ENCODE measurements at places on chromosomes 16 and 17. TPM values are rescaled to one million over a fixed set of nuclear protein-coding genes. Genes with fewer than 3 reads are reported as not detected.

DNA sequence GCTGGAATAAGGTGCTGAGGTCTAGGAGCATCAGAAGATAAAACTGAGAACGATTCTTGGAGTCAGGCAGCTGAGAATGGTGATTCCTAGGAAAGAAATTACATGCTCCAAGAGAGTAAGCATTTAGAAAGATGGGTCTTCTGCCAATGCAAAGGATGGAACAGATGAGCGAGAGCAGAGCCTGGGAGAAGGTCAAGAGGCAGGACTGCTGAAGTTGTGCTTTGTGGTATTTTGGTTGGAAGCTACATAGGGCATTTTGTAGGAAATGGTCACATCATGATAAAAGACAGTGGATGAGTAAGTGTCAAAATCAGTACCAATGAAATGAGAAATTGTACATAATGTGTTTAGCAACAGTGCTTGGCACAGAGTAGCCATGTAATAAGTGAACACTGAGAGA lies 1.4 kb upstream of the CRYM start:
- DNase-seq = no peak

DNA sequence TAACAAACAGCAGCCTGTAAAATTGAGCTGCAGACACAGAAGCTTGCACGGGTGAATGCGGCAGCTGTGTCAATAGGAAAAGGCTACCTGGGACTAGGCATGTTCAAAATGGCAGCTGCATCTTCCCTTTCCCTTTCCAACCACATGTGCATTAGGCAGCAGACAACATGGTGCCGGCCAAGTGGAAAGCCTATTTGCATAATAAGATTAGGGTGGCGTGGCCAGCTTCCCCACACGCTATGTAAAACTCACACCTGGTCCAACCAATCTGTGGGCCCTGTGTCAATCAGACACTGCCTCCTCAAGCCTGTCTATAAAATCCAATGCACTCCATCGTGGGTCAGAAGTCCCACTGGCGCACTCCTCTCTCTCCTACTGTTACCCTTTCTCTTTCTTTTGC lies 61.0 kb upstream of the RBBP6 start:
- DNase-seq = no peak

Gene GRAP
- total RNA-seq = 9.9 TPM

Gene PTX4
- total RNA-seq = not detected

Gene SNN
- total RNA-seq = 9.1 TPM

Gene TRPV3
- total RNA-seq = 0.97 TPM

- DNase-seq = no peak
Measured at GRCh38 chr17:75542728-75543336, 17.3 kb downstream of the LLGL2 start.
